GM13976 (cell line): ENCODE measurements at places on chromosomes 16 and 17.
A peak's percentile ranks its signal among the peaks of the same experiment; 100 is the strongest.

DNA sequence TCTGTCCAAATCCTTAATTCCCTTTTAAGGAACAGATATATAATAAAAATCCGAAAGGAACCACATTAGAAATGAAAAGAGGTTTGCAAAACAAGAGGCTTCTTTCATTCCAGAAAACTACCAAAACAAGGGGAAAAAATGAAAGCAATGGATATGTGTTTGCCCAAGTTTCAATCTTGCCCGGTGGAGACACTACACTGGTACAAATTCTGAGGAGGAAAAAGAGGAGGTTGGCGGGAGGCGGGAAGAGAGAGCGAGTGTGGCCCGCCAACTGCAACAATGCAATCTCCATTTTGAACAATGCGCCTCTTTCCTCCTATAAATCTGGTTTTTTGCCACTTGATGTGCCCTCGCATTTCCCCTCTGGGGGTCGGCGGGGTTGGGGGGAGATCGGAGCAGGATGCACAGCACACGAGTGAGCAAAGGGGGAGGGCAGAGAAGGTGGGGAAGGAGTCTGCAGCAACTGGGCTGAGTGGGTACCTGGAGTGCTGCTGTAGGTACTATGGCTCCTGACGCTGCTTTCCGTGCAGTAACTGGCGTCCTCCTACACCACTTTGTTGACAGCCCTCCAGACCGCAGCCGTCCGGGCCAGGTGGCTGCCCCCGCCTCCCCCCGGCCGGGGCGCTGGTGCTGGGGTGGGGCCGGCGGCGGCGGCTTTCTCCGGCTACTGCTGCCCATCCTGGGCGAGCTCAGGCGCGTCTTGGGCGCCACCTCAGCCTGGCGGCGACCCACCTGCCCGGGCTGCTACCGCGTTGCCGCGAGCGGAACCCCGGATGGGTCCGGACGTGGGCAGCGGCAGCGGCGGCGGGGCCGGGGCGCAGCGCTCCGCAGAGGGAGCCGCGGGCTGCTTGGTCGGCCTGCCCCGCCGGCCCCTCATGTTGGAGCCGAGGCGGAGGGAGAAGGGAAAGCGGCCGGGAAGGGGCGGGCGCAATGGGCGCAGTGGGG is 93.8 kb upstream of the PLEKHM1 start:
- peak; percentile 82 for DNase-seq

DNA sequence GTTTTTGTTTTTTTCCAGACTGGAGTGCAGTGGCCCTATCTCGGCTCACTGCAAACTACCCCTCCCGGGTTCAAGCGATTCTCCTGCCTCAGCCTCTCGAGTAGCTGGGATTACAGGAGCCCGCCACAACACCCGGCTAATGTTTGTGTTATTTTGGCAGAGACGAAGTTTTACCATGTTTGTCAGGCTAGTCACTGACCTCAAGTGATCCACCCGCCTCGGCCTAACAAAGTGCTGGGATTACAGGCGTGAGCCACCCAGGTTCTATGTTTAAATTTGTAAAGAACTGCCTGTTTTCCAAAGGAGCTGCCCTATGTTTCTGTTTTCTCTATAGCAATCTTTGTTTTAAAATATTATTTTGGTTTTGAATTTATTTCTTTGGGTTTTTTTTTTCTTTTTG is 13.8 kb upstream of the C16orf87 start:
- DNase-seq, result no peak

DNA sequence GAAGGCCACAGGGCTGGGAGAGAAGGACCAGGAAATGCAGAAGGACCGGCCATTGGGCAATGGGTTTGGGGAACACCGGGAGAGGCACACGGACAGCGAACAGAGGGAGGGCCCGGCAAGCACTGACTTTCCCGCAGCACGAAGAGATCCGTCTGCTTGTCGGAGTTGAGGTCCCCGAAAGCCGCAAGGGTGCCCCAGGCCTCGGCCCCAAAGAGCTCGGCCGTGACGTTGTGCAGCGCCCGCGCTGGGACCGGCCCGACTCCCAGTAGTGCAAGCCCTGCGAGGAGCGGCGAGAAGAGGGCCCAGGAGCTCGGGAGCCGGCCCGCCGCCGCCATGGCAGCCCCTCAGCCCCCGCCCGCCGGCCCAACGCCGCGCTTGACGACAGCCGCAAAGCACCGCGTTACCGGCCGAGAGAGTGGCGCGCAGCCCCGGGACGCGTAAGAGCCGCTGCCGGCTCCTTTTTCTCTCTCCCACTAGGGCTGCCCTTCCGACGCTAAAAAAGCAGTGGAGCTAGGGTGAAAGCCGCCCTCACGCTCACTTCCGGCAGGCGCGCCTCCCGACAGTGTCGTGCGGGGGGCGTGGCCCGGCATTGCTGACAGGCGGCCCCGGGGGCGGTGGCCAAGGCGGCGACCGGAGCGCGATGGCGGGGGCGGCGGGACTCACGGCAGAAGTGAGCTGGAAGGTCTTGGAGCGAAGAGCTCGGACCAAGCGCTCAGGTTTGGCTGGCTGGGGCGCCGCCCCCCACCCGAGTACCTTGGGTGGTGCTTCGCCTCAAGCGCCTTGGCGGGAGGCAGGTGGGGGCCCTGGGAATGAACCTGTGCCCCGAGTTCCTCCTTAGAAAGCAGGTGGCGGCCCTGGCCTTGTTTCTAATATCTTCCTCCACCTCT is at the start of the genes ITFG1 and PHKB:
Gene ITFG1 (minus strand): TSS at position 353 of the 887 bp plus-strand sequence. CDS start 18 bp downstream, at position 335.
Gene PHKB (plus strand): TSS at position 621 of the 887 bp plus-strand sequence. CDS start 20 bp downstream, at position 641.
- DNase-seq, result peak; percentile 94

GRCh38 chr17:33779234-33779591 is 475.9 kb upstream of the CCL2 start:
- peak; percentile 52 for DNase-seq

DNA sequence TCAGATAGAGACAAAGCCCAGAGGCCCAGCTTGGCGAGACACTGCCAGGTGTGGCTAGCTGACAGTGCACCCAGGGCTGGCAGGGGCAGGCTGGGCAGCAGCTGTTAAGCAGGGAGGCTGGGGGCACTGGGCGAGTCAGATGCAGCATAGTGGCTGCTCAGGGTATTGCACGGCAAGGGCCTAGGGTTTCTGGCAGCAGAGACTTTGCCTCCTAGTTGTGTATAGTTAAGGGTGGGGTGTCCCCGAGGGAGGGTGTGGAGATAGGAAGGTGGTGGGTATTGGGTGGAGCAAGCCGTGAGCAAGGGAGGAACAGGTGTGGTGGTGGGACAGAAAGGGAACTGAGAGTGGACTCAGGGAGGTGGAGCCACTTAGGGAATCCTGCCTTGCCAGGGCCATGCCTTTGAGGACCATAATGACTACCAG is 66.0 kb downstream of the SMPD3 start:
- peak; percentile 70 for DNase-seq

DNA sequence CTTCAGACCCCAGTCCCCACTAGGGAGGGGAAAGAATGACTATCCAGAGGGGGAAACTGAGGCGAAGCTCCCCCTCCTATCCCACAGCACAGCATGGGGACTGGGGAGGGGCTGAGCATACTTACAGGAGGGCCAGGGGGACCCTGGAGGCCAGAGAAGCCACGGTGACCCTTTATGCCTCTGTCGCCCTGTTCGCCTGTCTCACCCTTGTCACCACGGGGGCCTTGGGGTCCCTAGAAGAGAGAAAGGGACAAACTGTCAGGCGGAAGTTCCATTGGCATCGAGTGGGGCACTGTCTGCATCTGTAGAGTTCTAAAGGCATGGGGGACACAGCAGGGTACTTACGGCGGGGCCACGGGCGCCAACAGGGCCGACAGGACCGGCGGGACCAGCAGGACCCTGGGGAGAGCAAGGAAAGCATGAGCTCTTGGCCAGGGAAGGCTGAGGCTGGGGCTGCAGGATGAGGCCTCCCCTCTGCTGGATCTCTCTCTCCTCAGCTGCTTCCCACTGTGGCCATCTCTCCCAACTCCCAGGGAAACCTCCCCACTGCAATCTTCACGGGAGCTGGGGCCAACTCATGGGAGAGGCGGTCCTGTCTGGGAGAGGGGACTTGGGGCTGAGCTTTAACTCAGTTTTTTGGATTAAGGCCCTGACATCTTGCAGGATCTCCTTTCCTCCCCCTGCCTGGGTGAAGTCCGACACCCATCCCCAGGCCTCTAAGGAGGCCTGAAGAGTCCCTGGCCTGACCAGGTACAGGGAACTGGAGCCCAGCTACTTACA is 13.5 kb downstream of the COL1A1 start:
- DNase-seq, result no peak

- DNase-seq, result no peak
These were observed 54.6 kb upstream of the MED9 start for GRCh38 chr17:17422217-17422610.

DNA sequence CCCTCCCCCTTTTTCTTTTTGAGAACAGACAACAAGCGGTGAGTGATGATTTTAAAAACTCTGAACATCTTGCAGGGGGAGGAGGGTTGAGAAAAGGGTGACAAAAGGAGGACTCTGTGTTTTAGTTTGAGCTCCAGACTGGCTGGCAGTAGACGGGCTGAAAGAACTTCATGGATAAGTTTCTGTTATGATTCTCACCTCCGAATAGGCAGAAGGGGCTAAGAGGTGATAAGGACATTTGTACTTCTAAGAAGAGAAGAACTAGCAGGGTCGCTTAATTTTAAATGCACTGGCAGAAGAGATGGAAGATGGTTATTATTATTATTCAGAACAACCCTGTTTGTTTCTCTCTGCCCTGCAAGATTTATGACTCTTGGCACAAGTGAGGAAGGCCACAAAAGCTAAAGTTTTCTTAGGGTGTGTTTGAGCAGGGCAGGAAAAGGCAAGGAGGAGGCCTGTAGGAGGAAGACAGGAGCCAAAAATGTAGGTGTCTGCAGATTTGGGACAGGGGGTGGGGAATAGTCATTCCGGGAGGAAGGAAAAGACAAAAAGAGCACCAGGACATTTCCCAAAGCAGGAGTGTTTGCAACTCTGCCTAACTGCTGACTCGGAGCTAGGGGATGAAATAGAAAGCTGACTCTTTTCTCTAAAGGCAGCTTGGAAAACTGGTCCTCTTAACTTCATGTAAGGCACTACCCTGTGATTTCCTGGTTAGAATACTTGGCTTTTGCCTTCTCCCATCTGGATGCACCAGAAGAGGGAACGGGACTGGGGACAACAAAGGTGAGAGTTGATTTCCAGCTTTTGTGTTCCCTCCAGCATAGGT is 11.9 kb upstream of the HOXB2 start:
- DNase-seq, result no peak

- DNase-seq, result no peak
These were observed 79.9 kb downstream of the LITAF start for GRCh38 chr16:11506741-11507305.

GRCh38 chr17:41308251-41308917 is 725 bp downstream of the KRTAP16-1 start:
- DNase-seq, result no peak

DNA sequence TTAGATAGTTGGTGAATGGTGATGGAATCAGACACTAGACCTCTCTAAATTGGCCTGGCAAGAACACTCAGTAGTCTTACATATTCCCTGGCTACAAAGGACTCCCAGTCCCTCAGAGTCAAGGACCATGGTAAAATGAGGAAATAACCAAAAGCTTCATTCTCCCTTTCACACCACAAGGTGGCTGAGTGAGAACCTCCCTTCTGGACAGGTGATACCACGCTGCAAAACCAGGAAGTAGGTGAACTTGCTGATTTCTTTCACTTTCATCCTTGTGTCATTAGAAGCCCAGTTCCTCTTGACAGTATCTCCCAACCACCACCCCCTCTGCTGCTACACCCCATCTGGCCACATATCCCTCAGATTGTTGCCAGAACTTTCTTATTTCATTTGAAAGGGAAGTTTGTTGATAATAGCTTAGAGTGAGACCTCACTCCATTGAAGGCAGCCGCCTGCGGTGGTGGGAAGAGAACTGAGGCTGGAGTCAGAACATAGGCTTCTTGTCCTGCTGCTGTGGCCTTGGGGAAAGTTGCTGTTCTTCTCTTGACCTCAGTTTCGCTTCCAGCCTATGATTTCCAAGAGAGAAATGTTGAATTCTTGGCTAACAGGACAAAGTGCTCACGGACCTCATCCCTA is 290.6 kb upstream of the CCL2 start:
- DNase-seq, result peak; percentile 64

- DNase-seq, result no peak
These were observed 18.1 kb downstream of the ANKFN1 start for GRCh38 chr17:56171186-56171959.

DNA sequence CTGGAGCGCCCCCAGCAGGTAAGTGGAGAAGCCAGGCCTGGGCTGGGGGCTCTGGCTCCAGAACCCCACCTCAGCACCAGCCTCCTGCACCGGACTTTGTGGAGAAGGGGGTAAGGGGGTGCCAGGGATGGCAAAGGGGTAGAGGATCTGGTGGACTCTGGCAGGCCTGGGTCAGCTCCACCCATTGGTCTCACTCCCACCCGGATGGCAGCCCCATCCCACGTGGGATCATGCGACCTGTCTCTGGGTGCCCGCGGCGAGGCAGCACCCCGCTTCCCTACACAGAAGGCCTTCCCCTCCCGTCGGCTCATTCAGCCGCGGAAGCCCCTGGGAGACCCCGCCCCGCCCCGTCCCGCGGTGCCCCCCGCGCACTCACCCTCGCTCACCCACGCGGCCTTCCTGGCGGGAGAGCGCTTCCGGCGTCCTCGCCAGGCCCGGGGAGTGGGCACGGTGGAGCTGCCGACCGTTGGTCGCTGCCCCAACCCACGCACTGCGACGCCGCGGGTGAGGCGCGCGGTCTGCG is 498 bp upstream of the PLEKHG4 start:
- DNase-seq, result peak; percentile 80

- no peak for DNase-seq
These were observed 21.2 kb upstream of the CCL1 start for GRCh38 chr17:34384271-34384670.

DNA sequence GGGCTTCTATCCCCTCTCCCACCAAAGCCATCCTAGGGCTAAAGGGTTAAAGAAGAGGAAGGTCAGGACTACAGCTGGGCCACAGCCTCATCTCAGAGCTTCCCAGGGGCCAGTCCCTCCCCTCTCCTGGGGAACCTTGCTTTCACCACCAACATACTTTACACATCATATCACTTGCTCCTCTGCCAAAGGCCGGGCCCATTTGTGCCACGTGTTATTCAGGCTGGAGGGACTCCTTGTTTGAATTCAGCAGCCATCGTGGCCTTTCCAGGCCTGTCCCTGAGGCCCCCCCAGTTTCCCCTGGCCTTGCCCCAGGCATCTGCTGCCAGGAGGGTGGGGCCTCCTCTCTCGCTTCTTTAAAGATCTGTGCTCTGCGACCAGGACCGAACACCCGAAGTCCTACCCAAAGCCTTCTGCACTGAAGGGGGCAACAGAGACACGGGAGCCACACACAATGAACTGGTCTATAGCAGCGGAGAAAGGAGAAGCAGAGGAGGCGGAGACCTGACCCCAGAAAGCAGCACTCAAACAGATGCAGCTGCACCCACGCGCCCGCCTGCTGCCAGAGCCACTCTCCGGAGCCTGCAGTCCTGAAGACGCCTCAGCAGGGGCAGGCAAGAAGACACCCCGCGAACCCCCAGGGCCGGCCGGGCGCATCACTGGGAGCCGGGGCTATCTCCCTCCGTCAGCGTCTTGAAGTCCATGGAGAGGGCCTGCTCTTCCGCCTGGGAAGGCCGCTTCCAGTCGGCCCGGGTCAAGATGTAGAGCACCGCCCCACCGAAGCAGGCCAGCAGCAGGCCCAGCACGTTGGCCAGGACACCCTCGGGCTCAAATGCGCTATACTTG is 12.1 kb downstream of the CYB561 start:
- DNase-seq, result no peak

GRCh38 chr17:58344791-58345157 is 7.2 kb downstream of the SUPT4H1 start:
- no peak for DNase-seq
